ENCODE measurements at places on chromosomes 1 and 21.

GRCh38 chr1:209661071-209661470 is 8.8 kb upstream of the LAMB3 start:
- DNase-seq: no peak

- no peak for DNase-seq
These were observed 163.4 kb upstream of the SGIP1 start for GRCh38 chr1:66370462-66370971.

DNA sequence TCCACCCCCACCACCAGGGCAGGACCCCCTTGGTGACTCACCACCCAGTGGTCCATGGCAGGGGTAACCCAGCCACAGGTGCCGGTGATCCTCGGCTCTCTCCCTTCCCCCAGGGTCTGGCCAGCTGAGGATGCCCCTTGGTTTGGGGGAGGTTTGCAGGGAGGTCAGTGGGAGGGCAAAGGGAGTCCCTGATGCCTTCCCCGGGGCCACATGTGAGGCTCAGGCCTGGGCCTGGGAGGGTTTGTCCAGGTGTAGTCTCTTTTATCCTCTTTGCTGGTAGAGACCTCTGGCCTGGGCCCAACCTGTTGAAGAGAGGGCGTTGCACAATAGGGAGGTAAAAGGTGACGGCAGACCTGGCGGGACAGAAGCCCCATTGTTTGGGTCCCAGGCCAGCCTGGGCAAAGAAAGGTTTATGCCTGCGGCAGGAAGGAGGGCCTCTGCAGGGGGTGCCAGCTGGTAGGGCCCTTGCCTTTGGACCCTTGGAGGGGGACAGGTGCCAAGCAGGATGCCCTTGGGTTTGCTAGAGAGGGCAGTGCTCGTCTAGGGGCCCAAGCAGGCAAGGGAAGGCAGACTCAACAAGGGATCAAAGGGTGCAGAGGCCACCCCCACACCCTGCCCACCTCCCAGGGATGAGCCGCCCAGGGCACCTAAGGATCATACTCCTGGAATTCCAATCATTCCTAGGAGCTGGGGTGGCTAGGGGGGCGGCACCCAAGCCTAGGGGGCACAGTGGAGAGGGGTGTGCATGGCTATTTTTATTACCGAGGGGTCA is 760 bp upstream of the TINAGL1 start:
- DNase-seq: no peak

GRCh38 chr1:201175820-201176500 is 14.7 kb upstream of the IGFN1 start:
- no peak for DNase-seq

GRCh38 chr21:14675774-14676530 is 129.8 kb upstream of the SAMSN1 start:
- DNase-seq: no peak

- DNase-seq: no peak
These were observed 19.2 kb downstream of the SLC9A1 start for GRCh38 chr1:27135541-27136235.

Measured in stimulated activated CD8-positive, alpha-beta memory T cell treated with anti-CD3 and anti-CD28 coated beads, Interleukin-15, amount 100 ng/mL, for 24 hours (primary cell).